Activated CD8-positive, alpha-beta memory T cell treated with anti-CD3 and anti-CD28 coated beads for 24 hours (primary cell): ENCODE measurements at places on chromosomes 4 and X.

GRCh38 chr4:145808021-145808650 lies 128.2 kb downstream of the C4orf51 start:
- DNase-seq = peak; percentile 72

GRCh38 chrX:19877431-19877830 lies 10.0 kb downstream of the SH3KBP1 start:
- DNase-seq = no peak

- no peak for DNase-seq
Observed at GRCh38 chrX:154961947-154962346, 60.6 kb downstream of the F8 start.

GRCh38 chr4:113398441-113399143 lies 349.1 kb downstream of the ANK2 start:
- no peak for DNase-seq

DNA sequence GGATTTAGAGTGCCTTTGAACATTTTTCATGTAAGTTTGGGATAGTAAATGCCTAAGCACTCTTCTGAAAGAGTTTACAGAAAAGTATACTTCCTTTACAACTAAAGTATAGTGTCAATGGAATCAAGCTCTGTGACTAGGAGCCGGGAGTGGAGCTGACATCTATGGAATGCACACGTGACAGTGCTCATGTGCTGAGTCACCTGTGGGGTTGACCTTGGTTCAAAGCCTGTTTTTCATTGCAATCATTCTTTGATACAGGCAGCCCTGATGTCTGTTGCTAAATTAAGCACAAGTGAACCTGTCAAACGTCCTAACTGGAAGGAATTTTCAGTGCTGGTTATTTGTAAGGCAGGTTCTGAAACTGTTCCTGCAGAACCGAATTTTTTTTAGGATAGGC lies 82.5 kb downstream of the GPAT3 start:
- no peak for DNase-seq

GRCh38 chr4:4443821-4444220 lies 56.9 kb downstream of the NSG1 start:
- DNase-seq = no peak

- no peak for DNase-seq
Observed at GRCh38 chr4:76737771-76738085, 160.2 kb downstream of the SOWAHB start.

- no peak for DNase-seq
Observed at GRCh38 chr4:4852591-4853362, 6.7 kb upstream of the MSX1 start.

GRCh38 chr4:2888886-2889285 lies 45.2 kb downstream of the ADD1 start:
- no peak for DNase-seq

DNA sequence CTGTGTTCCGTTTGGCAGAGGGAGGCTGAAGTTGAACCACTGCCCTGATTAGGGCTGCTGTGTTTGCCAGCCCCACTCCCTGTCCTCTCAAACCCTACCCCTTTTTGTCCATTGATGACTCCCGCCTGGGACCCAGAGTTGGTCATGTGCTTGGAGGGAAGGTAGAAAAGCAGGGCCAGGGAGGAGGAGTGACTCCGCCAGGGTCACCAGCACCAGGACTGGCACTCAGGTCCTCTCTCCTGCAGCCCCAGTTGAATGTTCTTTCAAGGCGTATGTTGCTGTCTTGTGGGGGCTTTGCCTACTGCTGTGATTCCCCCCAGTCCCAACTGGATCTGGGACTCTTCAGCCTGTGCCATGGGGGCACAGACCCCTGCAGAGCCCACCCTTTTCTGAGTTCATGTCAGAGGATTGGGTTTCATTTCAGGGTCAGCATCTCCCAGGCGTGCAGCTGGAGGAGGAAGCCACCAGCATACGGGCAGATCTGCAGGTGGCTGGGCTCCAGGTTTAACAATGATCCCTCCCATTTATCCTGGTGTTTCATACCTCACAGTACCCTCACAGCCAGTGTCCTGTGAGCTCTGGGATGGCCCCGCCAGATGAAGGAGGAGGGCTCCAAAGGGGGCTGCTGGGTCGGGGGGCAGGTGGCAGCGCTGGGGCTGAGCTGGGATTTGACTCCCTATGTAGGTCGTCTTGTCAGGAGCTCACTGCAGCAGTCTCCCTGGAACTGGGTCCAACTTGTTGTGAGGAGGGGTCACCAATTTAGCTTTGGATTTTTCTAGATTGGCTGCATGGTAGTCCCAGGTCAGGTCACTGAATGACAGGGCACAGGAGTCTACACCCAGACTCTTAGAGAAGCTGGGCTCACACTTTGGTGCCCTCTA lies 55.7 kb downstream of the MSX1 start:
- DNase-seq = no peak

- DNase-seq = no peak
Observed at GRCh38 chr4:94276204-94276603, 66.4 kb downstream of the HPGDS start.

- peak; percentile 89 for DNase-seq
Observed at GRCh38 chr4:145179281-145179860, 1.0 kb downstream of the OTUD4 start.

DNA sequence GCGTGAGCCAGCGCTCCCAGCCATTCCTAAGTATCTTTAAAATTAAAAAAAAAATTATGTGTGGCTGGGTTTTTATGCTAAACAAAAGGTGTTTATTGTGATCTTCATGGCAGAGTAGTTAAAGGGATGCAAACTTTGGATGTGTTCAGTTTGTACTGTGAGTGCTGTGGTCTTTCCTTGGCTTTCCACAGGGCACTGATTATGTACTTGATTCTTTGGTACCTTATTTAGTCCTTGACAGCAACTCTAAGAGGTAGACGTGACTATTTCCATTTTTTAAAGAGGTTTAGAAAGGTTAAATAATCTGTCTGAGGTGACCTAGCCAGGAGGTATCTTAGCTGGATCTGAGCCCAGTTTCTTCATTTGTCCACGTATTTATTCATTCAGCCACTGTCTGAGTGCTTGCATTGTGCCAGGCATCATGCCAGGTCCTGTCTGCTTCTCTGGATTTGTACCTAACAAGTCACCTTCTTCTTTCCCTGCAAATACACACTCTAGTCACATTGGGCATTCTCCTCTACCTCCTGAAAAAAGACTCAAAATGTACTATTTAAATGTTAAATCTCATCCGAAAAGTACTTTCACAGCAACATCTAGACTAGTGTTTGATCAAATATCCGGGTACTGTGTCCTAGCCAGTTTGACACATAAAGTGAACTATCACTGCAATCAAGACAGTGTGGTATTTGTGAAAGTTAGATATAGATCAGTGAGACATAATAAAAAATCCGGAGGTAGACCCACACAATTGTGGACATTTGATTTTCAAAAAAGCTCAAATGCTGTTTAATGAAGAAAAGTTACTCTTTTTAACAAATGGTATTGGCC lies 31.5 kb downstream of the WWC2 start:
- DNase-seq = no peak

DNA sequence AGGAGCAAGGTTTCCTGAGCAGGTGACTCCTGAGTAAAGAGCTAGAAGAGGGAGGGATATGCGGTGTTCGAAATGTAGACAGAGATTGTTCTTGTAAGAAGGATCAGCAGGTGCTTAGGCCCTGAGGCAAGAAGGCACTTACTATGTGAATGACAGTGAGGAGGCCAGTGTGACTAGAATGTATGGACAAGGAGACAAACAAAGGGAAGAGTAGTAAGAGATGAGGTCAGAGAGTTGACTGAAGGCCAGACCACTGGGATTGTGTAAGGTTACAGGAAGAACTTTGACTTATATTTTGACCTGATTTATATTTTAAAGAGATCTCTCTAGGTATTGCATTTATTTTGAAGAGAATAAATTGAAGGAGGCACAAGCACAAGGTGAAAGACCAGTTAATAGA lies 118.4 kb upstream of the ENPEP start:
- no peak for DNase-seq

GRCh38 chr4:183318656-183319055 lies 1.4 kb downstream of the CLDN22 start:
- DNase-seq = no peak

GRCh38 chrX:38701073-38701472 lies 100.2 kb upstream of the MID1IP1 start:
- DNase-seq = no peak

GRCh38 chr4:8164194-8164565 lies 5.6 kb upstream of the ABLIM2 start:
- DNase-seq = no peak
